Right lobe of liver (tissue), 6 donors: ENCODE measurements at places on chromosomes 5 and 9. TPM values are rescaled to one million over a fixed set of nuclear protein-coding genes. Genes with fewer than 3 reads are reported as not detected.

DNA sequence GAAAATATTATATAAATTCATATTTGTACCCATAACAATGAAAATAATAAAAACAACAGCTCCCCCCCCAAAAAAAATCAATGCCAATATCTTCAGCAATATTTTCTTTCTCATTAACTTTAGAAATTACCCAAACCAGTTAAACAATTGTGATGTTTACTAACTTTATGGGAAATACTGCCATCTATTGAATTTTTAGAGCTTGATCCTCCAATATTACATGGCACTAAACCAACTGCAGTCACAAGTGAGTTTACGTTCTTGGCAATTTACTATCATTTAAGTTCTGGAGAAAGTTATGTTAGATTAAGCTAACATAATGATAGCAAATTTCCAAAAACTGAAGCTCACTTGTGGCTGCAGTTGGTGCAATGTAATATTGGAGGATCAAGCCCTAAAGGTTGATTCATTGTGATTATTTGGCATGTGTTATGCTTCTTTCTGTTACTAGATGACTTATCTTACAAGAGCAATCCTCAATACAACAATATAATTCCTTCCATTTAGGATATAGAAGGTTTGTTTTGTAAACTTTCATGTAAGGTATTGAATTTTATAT lies 379.5 kb downstream of the CDH18 start:
- DNase-seq = no peak

GRCh38 chr9:13661014-13661413 lies 381.5 kb upstream of the MPDZ start:
- no peak for DNase-seq

DNA sequence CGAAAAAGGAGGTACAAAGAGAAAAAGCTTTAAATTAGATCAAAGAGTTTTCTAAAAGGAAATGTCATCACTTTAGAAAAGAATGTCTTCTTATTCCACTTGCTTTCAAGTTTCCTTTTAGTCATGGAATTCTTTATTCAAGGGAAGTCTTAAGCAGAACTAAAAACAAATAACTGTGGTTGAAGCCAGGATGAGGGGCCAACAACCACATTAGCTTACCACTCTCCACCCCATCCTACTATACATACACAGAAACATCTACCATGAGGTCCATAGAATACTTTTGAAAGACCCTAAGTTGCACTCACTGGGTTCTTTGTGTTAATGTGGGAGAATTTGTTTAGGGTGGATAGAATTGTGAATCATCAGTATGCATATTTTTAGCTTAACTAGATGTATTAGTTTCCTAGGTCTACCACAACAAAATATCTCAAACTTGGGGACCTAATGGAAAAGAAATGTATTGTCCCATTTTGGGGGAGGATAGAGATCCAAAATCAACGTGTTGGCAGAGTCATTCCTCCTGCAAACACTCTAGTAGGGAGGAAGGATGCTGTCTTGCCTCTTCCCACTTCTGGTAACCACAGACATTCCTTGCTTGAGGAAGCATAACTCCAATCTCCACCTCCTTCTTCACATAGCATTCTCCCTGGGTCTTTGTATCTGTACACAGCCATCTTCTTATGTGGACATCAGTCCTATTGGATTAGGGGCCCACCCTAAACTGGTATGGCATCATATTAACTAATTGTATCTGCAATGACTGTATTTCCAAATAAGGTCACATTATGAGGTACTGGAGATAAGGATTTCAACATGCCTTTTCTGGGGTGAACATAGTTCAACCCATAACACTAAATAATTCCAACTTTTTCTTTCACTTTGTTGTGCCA lies 239.4 kb downstream of the LURAP1L start:
- DNase-seq = no peak

GRCh38 chr9:88530051-88530450 lies 4.9 kb upstream of the NXNL2 start:
- DNase-seq = no peak

DNA sequence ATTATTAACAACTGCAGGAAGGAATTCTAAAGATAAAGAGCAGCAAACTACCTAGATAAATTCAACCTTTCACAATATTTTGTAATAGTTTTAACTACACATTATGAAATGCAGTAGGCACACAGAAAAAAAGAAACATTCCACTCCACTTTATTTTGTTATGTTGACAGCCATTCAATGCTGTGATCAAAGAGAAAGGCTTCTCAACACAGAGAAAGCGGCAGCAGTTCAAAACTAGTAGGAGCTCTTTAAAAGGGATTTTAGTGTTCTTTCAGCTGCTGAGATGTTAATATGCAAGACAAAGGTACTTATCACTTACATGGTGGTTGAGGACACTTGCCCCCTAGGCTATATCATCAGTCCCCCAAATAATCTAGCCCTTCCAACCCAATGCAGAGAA lies 11.6 kb downstream of the CEMIP2 start:
- no peak for DNase-seq

Gene ACTL7A
- not detected for total RNA-seq

Gene SPATA6L
- total RNA-seq = 4.0 TPM

Gene SPINK6
- not detected for total RNA-seq
